ELR (cell line): ENCODE measurements at places on chromosomes 2 and 18.
A peak's percentile ranks its signal among the peaks of the same experiment; 100 is the strongest.

GRCh38 chr2:180456801-180457200 is 449.7 kb upstream of the CWC22 start:
- DNase-seq = no peak

DNA sequence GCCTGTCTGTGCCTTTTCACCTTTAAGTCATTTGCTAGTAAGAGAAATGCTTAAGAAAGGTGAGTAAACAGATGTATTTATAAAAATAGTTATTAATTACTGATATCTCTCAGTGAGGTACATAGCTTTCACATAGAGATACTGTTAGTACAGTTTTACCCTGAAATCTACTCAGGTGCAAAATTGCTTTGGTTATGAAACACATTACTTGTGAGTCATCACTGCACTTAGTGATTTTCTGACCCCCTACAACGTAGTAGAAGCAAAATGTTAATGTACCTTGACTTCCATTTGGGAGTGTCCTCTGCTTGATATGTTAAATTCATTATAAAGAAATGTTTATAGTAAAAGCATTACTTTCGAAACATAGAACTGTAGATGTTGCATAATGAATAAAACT is 6.5 kb downstream of the GLS start:
- DNase-seq = peak; percentile 64

DNA sequence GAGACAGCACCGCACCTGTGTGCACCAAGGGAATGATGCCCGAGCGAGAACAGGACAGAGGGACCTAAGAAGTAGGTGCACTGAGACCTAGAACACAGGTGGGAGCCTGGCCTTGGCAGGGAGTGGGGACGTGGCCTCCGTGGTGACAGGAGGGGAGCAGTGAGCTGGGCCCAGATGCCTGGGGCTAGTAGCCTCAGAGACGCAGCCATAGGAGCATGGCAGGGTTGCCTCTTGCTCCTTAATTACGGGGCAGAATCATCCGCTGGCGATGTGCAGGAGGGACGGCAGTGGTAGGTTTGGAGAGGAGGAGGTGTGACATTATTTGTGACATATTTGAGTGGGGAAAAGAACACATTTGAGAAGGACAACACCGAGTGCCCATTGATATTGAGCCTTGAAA is 57.0 kb upstream of the HPCAL1 start:
- no peak for DNase-seq

GRCh38 chr2:212854116-212854515 is 297.3 kb downstream of the IKZF2 start:
- DNase-seq = peak; percentile 23

GRCh38 chr2:171347591-171348032 is 86.2 kb downstream of the METTL8 start:
- DNase-seq = peak; percentile 73

DNA sequence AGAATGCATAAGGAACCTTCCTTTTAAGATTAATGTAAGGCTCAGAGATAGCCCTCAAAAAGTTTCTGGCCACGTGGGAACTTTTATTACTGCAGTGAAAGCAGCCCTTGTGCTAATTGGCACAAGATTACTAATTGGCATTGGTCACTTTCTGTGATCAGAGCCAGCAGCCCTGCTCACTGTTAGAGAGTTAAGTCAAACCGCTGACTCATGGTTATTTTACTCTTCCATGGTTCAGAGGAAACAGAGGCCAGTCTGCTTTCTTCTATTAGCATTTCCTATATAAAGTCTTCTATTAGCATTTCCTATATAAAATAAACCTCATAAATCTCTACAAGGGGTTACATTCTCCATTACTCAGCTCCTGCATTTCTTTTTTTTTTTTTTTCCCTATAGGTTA is 1.5 kb upstream of the SLC35G4 start:
- no peak for DNase-seq

DNA sequence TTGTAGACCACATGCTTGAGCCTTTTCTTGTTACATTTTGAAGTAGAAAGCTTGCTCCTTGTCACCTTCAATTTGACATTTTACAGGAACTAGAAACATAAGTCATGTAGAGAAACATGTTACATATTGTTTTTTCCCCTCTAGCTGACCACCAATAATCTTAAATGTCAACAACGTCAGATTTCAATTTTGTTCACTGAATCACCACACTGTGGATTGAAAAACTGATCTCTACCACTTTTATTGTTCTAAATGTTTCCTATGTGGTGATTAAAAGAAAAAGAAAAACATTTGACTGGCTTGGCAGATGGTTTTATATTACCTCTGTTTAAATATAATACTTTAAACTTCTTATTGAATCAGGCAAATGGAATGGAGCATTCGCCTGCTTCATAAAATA is 87.7 kb downstream of the DSEL start:
- DNase-seq = peak; percentile 27

DNA sequence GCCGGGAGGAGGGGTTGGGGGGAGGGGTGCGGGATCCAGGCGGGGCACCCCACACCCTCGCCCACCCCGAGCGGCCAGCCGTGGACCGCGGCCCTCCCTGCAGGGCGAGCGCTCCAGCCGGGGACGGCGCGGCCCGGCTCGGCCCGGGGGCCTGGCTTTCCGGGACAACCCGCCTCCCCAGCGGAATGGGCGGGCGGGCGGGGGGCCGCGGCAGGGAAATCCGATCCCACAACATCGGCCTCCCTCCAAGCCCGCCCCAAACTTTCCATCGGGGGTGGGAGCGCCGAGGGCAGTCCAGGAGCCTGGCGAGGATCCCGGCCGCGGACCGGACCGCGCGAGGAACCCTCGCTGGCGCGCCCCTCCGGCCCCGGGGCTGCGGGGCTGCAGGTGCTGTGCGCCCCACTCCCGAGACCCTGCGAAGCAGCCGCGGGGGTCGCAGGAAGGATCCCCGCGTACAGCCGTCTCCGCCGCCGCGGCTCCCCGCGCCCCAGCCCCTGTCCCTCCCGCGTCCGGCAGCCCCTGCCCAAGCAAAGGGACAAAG is 529 bp downstream of the SEMA4C start:
- DNase-seq = peak; percentile 56

GRCh38 chr2:29724282-29724681 is 197.1 kb downstream of the ALK start:
- DNase-seq = no peak

DNA sequence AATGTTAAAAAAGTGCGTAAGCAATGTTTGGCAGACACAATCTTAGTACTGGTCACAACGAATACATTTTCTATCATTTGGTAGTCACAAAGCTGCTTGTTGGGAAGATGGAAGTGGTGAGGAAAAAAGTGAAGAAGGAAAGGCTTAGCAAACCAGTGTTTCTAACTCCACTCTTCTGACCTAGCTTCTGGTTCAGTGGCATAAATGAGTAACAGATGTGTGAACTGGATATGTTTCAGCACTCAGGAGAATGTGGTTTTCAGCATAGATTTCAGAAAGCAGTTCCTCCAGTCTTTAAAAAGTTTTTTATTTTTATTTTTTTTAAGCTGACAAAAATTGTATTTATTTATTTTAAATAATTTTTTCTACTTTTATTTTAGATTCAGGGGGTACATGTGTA is 357.1 kb downstream of the CPS1 start:
- no peak for DNase-seq

GRCh38 chr2:67384123-67384822 is 12.9 kb upstream of the ETAA1 start:
- no peak for DNase-seq

DNA sequence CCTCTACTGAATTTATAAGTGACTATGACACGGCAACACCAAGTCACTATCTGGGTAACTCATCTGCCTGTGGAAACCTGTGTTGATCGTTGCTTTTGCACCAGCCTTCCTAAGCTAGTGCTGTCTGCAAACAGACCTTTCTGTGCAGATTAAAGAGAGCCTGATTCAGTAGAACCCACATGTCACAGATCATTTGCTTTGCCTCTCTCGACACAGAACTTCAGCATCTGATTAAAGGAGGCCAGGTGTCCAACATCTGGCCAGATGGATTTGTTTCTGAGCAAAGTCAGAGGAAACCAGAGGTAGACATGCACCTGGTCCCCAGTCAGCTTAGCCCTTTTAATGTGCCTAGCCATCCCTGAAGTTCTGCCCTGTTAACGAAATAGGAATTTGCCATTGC is 15.0 kb upstream of the TTR start:
- no peak for DNase-seq

DNA sequence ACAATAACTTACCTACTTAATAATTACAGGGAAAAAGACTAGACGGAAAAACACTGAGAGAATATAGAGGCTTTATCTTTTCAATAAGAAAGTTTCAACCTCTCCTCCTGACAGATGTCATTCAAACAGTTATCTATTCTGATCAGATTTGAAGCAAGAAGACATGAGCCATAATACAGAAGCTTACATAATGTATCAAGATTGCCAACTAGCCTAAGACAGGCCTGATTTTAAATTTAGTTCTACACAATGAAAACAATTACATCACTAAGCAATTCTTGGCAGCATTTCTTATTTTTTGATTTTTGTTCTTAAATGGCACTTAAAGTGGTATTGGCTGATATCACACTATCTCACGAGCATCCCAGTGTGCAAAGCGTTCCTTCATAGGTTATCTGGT is 41.6 kb downstream of the GPR155 start:
- no peak for DNase-seq

- no peak for DNase-seq
These were observed 6.9 kb upstream of the GYPC start for GRCh38 chr2:126649101-126649500.

DNA sequence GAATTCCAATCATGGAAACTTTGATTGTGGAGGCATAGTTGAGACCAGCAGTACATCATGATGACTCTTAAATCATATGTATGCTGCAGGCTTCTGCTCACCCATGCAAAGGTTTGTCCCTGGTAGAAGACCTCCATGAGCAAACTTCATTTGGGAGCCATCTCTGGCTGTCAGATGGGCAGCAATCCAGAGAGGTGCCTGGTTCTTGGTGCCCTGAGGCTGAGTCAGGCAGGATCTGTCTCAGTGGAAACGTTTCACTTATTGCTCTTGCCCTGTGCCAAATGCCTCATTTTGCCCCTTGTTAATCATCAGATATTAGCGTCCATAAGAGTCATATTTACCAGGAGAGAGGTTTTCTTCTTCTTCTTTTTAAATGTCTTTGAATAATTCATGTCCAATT is 151.5 kb upstream of the CELF4 start:
- DNase-seq = no peak

DNA sequence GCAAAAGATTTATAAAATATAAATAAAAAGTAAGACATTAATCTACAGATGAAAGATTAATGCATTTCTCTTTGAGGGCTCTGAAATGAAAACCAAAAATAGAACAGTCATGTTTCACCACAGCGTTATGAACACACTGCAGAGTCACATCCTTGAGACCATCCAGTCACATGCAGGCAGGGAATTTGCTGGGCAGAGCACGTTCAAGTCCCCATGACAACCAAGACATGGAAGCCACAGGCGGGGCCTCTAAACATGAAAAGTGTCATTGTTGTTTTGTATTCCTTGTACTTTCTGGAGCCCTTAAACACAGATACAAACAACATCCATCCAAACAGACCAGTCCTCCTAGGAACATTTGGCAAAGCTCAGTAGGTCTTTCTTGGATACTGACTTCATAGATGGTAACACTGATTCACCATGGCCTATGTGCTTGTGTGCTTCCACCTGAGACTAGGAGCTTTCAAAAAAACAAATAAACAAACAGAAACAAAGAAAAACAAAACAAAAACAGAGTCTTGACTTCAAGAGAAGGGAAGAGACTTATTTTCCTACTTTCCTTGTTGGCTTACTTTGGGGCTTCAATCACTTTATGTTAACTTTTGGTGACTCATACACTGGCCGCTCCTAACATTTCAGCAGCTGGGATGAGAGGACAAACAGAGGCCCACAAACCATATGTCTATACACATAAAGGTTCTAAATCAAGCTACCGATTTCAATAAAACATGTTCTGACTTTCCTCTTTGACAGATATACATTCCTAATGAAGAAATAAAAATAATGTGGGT is 99.5 kb upstream of the CCDC85A start:
- no peak for DNase-seq

DNA sequence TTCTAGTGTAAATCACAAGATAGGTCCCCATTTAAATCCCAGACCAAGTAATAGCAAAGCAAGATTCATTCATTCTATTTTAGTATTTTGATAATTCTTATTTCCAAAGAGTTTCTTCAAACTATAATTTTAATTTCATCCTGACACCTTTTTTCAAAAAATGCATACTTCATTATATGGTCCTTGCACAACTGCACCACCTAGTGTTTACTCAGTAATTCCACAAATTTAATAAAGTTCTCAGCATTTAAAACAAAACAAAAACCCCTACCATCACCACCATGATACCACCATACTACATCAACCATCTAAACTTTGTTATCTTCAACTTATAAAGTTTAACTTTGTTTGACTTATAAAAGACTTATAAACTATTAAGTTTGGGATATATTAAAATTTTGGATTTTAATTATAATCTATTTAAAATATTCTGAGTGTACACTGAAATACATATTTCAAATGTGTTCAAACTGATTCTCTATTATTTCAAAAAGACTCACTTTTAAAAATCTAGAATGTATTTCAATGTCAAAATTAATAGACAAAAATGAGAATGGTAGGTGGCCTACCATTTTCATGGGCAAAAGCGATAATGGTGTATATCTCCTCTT is 44.2 kb downstream of the WDPCP start:
- DNase-seq = peak; percentile 48

DNA sequence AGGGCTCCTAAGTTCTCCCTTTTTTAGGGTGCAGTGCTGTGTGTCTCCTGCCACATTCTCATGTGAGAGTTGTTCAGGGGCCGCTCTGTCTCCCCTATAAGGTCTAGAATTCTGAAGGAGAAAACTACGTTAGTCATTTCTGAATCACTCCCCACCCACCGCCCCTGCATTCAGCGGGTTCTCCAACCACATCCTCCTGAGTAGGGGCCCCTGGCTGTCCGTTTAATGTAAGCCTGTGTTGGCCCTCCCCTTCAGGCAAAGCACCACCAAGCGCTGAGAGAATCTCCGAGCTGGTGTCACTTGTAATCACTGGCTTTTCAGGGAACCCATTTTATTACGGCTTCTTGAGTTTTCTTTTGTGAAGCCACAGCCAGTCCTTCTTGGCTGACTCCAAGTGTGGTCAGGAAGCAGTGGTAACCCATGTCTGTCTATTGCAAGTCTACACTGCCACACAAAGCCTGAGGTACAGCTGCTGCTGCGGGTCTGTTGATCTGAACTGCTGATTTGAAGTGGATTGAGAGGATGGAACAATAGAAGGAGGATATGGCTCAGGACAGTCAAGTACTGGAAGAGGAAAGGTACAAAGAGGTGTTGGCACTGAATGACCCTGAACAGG is 16.9 kb downstream of the LCT start:
- peak; percentile 92 for DNase-seq
